Smooth muscle cell of the brain vasculature (primary cell): ENCODE measurements at places on chromosomes 12 and 14.

GRCh38 chr12:1666215-1666614 lies 24.7 kb upstream of the ADIPOR2 start:
- no peak for DNase-seq

GRCh38 chr12:9685915-9686314 lies 16.4 kb downstream of the CLEC2D start:
- no peak for DNase-seq

- no peak for DNase-seq
Observed at GRCh38 chr14:99966037-99966835, 99.0 kb upstream of the EVL start.

DNA sequence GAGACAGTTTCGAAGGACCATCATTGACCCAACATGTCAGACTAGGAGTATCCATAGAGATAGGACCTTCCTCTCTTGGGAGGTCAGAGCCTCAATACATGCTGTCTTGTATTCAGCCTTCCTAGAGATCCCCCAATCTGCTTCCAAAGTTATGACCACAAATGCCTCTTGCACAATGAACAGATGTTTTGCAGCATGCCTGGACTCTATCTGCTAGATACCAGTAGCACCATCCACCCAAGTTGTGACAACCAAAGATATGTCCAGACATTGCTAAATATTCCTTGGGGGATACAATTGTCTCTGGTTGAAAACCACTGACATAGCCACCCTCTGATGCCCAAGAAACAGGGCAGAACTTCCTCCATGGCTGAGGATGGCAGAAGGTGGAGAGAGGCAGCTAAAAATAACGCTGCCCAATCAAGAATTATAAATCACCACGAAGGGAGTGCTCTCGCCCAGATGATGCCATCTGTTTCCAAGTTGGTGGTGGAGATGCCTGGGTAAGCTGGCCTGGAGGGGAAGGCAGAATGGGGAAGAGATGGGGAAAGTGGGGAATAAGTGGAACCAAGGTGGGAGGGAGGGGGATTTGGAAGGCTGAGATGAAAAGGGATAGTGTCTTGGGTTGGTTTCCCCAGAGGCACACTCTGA lies 42.9 kb upstream of the NOS1 start:
- DNase-seq = no peak

DNA sequence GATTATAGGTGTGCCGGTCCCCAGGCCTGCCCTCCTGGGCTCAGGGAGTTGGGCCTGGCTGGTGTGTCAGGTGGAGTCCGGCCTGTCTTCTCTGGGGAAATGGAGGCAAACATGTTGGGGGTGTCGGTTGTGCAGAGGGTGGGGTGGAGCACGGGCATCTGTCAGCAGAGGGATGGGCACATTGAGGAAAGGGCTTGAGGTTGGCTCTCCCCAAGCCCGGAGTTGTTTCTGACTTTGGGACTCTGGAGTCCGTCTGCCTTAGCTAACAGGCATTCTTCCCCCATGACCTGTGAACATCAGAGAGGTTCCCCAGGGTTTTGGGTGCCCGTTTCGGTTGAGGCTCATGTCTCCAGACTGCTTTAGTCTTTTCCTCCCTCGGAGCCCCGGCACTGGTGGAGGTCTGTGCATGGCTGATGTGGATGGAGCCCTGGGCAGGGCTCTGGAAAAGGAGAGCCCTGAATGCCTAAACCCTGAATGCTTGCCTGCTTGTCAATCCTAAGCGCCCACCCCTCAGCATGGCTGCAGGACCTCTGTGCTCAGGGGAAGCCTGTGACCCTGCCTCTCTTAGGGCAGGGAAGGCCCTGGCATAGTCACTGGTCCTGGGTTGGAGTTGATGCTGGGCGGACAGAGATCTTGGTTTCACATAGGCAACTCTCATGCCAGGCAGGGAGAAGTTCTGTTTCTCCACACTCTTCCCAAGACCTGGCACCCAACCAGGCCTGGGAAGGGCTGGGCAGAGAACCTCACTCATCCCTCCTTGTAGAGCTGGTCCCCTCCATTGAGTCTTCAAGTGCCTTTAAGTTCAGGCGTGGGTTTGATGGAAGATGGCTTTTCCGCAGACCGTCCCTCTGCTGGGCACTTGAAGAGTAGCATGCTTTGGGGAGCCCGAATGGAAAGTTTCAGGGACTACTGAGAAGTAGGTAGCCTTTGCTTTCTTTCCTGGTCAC lies 12.9 kb downstream of the NYNRIN start:
- DNase-seq = no peak

DNA sequence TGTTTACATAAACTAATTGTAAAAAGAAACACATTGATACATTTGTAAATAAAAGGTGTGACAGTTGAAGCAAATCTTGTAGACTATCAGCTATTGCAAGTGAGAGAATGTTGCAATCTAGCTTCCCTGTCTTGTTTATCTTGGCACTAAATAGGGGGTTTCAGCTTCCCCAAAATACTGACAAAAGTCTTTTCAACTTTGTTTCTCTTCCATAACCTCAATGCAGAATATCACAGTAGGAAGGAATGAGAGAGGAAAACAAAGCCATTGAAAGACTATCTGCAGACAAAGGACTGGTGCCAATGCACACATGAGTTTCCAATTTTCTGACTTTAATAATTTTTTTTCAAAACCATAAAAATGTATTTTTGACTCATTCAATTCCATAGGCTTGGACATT lies 886.2 kb upstream of the MGAT4C start:
- peak; percentile 31 for DNase-seq
